ENCODE measurements at places on chromosomes 11 and 22.

- no peak for DNase-seq
Measured at GRCh38 chr11:132184079-132184478, 813.7 kb downstream of the NTM start.

DNA sequence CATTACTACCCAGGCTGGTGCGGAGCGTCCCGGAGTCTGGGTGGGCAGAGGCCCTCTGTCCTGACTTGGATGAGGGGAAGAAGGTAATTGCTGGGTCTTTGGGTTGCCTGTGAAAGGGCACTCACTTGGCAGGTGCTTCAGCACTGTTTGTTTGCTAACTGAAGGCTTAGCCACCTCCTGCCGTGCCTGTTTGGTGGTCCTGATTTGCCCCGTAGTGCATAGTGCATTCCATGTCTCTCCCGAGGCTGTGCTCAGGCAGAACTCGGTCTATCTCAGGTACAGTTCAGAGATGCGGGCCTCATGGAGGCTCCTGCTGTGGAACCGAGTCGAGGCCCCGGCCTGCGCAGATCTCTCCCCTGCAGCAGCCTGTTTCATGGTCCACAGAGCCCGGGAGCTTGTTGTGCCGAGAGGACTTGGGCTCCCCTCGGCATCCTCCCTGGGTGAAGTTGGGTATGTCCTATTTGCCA, 146.2 kb downstream of the TBC1D22A start:
- no peak for DNase-seq

- DNase-seq: no peak
Measured at GRCh38 chr11:62905296-62905695, 15.9 kb downstream of the CHRM1 start.

DNA sequence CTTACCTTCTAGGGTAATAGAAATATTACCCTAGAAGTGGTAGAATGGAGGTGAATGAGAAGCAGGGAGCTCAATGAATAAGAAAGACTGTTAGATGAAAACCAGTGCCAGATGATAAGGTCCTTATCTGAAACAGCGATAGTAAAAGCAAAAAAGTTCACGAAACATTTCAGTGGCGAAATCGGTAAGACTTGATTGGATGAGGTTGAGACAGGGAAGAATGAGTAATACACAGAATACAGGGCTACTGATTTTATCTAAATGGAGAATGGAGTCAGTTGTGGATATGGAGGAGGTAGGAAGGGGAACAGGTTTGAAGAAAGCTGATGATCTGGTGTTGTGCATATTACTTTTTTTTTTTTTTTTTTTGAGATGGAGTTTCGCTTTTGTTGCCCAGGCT, 96.5 kb downstream of the GALNT18 start:
- no peak for DNase-seq

DNA sequence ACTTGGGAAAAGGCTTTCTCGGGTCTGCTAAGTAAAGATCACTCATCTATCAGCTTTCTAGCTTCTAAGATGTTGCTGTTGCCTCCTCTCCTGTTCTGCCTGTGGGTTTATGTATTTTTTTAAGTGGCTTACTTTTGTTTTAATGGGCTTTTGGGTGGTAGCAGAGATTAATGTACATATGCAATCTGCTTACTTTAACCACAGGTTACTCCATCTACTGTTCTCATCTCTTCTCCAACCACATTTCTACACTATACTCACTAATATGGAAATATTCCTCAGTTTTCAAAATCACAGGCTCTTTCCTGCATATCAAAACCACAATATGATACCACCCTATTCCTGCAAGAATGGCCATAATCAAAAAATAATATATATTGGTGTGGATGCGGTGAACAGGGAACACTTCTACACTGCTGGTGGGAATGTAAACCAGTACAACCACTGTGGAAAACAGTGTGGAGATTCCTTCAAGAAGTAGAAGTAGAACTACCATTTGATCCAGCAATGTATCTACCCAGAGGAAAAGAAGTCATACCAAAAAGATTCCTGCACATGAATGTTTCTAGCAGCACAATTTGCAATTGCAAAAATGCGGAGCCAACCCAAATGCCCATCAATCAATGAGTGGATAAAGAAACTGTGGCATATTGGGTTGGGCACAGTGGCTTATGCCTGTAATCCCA, 288.8 kb downstream of the SWAP70 start:
- DNase-seq: no peak

DNA sequence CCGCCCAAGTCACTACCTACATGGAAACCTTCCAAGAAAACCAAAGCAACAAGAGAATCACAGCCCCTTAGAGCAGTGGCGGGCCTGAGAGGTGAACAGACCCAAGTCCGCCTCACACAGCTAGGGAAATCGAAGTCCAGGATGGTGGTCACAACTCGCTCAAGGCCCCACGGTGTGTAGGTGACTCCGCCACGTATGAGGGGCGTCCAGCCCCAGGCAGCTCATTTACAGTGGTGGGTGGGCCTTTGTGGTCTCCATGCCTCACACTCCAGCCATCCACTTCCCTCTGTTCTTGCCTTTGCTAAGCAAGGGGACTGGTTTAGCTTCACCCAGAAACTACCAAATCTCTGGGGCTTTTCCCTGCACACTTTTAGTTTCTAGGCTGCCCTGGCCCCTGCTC, 9.7 kb upstream of the TCF20 start:
- DNase-seq: no peak
